Testis (tissue), 5 donors: ENCODE measurements at places on chromosomes 6 and 20. TPM values are rescaled to one million over a fixed set of nuclear protein-coding genes. Genes with fewer than 3 reads are reported as not detected.
A peak's percentile ranks its signal among the peaks of the same experiment; 100 is the strongest.

Gene CGAS
- total RNA-seq, result 2.4 TPM

Gene FKBP1C
- 0.47 TPM for total RNA-seq

Gene RTEL1
- 84.6 TPM for total RNA-seq

- no peak for DNase-seq
Measured at GRCh38 chr6:122423734-122424133, 24.3 kb downstream of the HSF2 start.

DNA sequence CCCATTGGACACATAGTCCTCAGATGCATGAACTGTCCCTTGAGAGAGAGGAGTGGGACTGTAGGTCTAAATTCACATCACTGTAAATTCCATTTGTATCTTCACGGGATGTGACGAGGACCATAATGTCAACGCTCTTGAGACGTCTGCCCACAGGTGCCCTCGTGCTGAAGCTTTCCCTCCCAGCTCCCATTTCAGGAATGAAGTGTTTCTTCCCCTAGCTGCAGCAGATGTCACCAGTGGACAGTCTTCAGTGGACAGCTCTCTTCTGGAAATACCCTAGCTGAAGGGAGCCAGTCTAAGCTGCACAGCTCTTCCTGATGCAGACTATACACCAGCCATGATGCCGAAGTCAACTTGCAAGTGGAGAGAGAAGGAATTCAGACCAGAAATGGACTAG, 217.4 kb upstream of the ECI2 start:
- no peak for DNase-seq

- no peak for DNase-seq
Measured at GRCh38 chr6:139758209-139758611, 383.8 kb upstream of the CITED2 start.

- DNase-seq, result no peak
Measured at GRCh38 chr6:159305804-159306537, 136.8 kb downstream of the FNDC1 start.

- no peak for DNase-seq
Measured at GRCh38 chr6:140623498-140623897, 1249.0 kb upstream of the CITED2 start.

DNA sequence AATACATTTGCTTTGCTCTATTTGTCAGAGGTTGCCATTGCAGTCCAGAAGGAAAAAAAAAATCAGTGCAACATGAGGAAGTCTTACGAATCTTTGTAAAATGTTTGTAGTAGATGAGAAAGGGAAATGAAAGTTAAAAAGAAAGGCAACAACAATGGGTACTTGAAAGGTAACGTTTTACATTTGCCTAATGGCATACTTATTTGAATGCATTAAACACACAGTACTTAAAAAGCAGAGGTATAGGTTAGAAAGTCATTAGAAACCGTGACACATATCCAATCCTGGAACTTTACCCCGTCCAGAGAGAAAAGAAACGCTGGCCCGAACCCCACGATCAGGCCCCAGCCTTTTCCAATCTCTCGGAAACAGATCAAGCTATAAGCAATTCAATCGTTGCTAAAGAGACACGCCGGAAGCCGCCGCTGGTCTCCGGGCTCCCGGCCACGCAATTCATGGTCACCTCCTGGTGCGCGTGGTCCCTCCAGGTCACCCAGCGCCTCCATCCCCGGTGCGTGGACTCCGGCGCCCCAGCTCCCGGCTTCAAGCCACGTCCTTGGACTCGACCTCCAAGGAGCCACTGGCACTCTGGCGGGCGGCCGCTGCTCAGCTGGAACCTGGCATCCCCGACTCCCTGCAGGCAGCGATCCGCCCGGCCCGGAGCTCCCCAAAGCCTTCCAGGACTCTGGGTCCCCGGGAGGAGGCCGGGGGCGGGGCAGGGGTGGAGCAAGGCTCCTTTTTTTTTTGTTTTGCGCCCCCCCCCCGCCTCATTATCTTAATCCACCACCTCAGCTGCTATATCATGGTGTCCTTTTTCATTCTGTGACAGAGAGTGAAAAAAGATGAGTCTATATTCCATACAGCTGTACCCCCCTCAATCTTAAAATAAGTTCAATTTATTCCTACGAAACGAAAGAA, at the start of gene SLC18B1:
TSS of gene SLC18B1 (minus strand) at position 687 of the 918 bp plus-strand sequence. CDS start at position 506, 181 bp downstream.
- peak; percentile 58 for DNase-seq

- no peak for DNase-seq
Measured at GRCh38 chr6:145929037-145929633, 35.0 kb downstream of the SHPRH start.

DNA sequence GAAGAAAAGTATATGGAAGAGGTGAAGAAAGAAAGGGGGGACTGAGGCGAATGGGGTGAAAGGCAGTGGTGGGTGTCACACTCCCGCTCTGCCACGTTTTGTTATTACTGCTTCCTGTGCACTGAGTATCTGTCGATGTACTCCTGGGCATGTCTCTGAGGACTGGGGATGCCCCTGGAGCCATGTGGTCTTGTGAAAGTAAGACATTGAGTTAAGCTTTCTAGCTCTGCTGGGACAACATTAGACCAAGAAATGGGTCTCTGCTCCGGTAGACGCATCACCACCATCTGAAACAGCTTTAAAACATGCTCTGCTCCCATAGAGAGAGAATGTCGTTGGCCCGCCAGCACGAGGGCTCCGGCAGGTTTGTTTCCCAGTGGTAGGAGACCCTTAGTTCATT, 40.0 kb downstream of the IRF4 start:
- DNase-seq, result no peak

GRCh38 chr6:111230351-111231089, 143.2 kb downstream of the SLC16A10 start:
- no peak for DNase-seq

DNA sequence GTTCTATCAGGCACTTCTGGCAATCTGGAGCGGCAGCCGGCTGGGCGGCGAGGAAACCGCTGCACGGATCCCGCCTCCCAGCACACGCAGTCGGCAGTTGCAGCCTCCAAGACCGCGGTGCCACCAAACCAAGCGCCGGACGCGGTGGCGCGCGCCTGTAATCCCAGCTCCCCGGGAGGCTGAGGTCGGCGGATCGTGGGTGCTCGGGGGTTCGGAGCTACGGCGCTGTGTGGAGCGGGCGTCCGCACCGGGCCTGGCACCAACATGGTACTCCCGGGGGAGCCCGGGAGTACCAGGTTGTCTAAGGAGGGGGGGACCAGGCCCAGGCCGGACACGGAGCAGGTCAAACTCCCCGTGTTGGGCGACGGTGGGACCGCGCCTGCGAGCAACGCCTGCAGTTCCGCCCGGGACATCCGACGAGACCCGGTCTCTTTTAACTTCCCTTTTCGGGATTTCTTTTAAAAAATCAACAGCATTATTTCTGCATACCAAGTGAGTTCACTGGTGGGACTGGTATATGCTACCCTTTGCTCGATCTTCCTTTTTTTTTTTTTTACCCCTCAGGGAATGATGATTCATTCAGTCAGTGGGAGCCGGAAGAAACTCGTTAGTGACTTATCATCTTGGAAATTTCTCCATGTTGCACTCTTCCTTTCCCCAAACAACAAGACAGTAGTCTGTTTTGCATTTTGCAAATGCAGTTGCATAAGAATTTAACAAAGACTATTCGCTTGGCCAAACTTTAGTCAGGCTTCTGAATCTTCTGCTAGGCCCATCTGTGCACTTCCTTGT, 27.6 kb downstream of the ZNF311 start:
- DNase-seq, result no peak

- DNase-seq, result no peak
Measured at GRCh38 chr20:13855613-13856012, 70.8 kb downstream of the NDUFAF5 start.

GRCh38 chr20:35626386-35627001, 10.9 kb downstream of the SPAG4 start:
- DNase-seq, result no peak

DNA sequence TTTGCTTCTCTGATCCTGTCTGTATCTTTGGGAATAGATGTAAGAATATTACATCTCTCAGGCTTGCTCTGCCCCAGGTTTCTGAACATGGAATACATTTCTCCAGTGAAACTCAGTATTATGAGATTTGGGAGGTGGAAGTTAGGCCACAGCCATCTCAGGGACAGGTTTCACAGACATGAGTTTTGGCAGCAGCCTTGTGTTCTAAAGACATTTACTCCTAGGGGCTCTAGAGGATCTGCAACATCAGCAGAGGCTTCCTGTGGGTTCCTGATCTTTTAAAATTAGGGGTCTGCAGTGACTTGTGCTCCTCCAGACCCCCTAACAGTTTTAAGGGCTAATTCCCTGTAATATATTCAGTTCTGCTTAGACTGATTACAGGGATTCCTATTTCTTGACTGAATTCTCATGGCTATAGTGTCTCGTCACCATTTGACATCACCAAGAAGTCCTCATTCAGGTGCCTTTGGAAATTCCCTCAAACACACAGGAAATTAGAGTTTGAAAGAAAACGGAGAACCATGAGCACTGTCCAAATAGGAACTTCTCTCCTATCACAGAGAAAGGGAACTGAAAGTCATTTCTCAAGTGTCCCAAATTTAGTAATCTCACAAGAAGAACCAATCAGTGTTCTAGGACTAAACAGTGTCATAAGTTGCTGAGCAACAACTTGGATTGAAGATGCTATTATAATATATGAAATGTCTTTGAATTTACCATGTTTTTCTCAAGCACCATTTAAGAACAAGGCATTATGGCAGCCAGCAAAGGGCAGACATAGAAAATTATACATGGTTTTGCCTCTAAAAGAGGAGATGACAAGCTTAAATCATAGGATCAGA, 2.5 kb upstream of the HLA-DRA start:
- DNase-seq, result no peak

DNA sequence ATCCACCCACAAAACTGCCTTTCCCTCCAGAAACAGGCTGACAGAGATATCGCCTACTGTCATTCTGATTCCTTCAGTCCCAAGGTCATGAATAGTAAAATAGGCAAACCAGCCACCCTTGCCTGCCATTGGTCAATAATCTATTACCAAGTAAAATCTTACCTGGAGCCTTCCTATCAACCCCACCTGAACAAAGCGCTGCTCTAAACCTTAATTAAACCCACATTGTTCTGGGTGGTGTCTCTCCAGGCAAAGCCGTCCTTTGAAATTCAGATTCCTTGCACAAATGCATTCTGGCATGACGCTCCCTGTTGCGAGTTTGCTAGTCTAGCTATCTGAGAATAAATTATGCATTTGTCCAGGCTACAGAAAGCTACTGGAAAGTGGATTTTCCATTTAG, 291.6 kb upstream of the ECI2 start:
- DNase-seq, result no peak

DNA sequence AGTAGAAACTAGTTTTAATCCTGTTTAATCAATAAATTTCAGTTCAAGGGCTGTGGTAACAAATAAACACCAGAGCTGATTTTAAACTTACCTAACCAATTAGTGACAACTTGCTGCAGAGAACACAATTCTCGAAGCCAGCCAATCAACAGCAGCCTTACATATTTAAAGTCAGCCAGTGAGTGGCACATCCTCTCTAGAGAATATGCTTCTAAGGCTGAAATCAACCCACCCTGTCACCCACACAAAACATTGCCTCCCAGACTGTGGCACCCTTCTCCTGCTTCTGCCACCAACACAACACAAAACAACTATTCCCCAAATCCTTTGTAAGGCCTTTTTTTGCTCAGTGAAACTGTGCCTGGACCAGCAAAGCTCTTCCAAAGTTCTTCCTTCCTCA, 306.0 kb downstream of the EYA4 start:
- peak; percentile 32 for DNase-seq

DNA sequence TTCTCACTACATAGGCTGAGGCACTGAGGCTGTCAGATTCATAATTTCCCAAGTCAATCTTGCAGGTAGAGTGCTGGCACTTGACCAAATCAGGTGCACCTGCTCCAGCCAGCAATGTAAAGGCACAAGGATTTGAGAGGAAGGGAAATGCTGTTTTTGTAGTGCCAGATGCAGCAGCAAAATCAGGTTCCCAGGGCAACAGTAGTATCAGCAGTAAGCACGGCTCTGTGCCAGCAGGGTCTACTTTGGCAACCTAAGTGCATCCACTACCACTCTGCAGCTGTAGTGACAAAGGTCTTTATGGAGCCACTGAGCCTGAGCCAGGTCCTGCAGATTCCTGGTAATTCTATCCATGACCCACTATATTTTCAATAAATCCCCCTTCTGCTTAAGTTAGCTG, 329.5 kb downstream of the TPBG start:
- no peak for DNase-seq
